ENCODE measurements at places on chromosomes 4 and X.

GRCh38 chrX:79366873-79367749, at the start of gene ITM2A:
TSS of gene ITM2A (minus strand) at chrX:79367334. CDS start at chrX:79367215, 119 bp downstream.
- DNase-seq: peak; percentile 69

- DNase-seq: no peak
Measured at GRCh38 chr4:87985097-87985886, 9.8 kb downstream of the SPP1 start.

DNA sequence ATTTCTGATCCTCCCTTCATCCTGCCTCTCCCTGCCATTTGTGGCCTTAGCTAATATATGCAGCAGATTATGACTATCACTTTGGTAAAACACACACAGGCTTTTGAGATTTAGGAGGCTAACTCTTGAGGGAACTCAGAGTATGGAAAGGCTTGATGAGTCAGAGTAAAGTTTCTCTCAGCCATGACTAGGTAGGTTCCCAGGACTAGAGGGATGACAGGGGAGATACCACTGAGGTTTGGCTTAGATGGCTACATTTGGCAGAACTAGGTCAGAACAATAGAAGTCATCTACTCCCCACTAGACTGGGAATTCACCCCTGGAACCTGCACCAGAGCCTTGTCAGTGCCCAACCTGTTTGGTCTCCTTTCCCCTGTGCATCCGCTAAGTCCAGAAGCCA, 585.7 kb downstream of the TLL1 start:
- DNase-seq: no peak

DNA sequence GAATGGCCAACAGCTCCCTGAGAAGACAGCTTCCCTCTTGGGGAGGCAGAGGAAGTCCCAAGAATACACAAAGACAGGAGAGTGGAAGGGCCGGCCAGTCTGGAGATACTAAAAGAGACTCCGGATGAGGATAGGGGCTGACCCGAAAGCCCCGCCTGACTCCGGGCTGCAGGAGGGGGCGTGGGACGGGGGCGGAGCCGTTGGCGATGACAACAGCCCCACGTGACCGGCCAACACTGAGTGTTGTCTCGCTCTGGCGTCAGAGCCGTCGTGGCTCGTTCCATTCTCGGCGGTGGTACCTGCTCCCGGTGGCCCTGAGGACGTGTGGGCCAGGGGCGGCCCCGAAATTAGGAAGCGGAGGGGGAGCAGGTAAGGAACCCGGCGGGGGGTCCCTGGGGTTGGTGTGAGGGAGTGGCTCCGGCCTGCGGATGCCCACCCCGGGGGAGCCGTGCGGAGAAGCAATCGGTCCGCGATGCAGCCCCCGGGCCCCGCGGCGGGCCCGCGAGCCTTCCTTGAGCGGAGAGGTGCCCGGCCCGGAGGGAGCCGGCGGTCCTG, at the start of gene BEX4:
Gene BEX4 (plus strand): TSS at position 239 of the 555 bp plus-strand sequence. CDS start 1,046 bp downstream, outside the sequence.
- DNase-seq: peak; percentile 71
